GDM1 (cell line): ENCODE measurements at places on chromosomes 2 and 18.

DNA sequence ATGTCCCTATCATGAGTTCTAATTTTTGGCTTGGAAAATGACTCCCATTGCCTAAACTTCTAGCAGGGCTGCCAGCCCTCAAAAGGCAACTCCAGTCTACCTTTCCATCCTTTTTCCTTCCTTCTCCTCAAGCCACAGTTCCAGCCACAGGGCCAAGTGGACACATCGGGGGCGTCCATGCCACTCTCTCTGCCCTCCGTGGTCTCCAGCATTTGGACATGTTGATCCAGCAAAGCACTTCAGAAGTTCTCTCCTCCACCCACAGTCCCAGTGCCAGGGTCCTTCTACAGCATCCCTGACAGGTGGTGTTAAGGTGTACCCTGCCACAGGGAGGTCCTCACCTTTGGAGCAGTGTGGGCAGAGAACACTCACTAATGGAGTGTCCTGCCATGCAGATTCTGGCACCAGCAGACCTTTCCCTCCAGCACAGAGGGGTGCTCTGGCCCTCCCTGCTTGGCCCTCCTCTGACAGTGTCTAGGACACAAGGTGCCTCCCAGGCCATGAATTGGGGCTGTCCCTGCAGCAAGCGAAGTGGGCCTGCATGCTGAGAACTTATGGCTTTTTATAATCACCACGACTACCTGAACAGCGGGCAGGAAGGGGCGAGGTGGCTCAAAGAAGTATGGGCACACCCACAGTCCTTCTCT is 1.6 kb upstream of the FABP1 start:
- no peak for DNase-seq

GRCh38 chr2:144596073-144596871 is 76.4 kb upstream of the ZEB2 start:
- peak; percentile 9 for DNase-seq

DNA sequence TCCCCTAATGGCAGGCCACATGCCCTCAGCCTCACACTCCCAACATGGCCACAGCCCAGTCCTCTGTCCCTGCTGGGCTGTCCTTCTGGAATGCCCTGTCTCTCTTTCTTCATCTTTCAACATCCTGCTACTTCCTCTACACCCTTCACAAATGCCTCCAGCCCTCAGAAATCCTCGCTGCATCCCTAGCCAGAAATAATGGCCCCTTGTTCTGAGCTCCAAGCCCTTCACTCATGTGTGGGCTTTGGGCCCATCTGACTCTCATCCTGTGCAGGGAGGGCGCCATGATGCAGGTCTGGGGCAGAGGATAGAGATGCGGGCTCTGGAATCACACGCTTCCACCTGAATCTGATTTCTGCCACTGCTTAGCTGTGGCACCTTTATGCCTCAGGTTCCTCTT is 181.9 kb downstream of the TNS1 start:
- no peak for DNase-seq

GRCh38 chr2:70123051-70123828 is 36.0 kb downstream of the PCBP1 start:
- DNase-seq = no peak

DNA sequence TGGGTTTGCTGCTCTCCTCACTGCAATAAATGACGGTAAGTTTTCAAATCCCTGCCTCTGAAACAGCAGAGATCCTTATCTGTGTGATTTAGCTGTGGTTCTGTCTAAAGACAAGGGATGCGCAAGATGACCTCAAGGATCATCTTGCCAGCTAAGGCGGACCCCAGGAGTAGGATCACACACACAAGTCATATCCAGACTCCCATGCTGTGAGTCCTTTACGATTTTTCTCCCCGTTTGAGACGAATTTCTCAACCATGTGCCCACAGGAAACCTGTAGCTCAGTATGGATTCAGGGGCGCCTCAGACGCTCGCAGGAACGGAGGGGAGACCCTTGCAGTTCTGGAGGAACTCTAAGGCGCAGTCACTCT is 11.1 kb upstream of the DCTN1 start:
- DNase-seq = no peak

GRCh38 chr18:5972298-5972697 is 77.0 kb upstream of the TMEM200C start:
- DNase-seq = no peak

DNA sequence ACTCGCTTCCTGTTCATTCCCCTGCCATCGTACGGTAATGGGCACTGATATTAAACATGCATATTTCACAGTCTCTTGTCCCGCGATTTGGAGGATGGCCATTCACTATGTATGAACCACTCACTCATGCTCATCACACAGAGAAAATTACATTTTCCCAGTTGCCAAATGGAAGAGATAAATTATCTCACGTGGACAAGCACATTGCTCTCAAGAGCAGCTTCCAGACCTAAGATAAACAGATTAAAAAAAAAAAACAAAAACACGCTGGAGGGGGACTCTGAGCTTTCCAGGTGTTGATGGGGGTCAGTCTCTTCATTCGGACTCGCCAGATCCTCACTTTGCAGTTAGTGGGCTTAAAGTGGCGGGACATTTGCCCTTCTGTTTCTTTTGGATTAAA is 1.7 kb upstream of the MAPK4 start:
- no peak for DNase-seq

DNA sequence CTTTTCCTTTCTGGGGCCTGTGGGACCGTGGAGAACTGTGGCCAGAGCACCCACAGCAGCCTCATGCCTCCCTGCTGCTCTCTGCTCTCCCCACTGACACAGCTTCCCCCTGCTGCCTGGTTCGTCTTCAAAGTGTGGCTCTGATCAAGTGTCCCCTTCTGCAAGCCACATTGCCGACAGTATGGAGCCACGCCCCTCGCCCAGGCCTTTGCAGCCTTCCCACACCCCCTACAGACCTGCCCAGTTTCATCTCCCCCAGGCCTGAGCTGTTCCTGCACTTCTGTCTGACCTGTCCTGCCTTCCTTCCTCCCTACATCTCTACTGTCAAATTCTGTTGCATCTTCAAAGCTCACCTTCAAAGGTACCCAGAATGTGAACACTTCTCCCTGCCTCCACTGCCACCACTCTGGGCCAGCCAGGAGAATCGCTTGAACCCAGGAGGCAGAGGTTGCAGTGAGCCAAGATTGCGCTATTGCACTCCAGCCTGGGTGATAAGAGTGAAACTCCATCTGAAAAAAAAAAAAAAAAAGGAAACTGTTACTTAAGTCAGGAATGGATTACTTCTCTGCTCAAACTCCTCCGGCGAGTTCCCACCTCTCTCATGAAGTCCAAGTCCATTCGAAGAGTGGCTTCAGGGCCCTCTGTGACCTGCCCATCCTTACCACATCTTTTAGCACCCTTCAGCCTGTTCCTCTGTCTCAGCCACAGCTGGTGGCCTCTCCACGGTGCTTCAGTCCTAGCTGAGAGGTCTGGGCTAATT is 29.0 kb upstream of the CATIP start:
- no peak for DNase-seq

GRCh38 chr2:39059366-39059952 is 61.4 kb downstream of the SOS1 start:
- DNase-seq = peak; percentile 7

DNA sequence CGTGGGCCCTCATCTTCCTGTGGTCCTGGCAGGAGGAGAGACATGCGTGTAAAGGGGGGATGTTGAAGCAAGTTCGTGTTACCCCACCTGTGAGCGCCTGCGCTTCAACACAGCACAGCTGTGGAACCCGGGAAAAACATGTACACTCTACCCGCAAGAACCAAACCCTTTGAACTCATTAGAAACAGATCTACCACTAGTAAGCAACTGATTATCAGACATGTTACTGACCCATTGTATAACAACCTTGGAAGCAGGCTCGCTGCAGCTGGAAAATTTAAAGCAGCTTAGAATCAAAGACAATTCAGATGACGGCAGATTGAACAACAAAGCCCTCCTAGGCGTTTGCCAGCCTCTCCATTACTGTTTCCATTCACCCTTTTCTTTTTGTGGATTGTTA is 771.7 kb upstream of the SALL3 start:
- DNase-seq = no peak

GRCh38 chr2:219125225-219125885 is 35.3 kb downstream of the NHEJ1 start:
- no peak for DNase-seq

DNA sequence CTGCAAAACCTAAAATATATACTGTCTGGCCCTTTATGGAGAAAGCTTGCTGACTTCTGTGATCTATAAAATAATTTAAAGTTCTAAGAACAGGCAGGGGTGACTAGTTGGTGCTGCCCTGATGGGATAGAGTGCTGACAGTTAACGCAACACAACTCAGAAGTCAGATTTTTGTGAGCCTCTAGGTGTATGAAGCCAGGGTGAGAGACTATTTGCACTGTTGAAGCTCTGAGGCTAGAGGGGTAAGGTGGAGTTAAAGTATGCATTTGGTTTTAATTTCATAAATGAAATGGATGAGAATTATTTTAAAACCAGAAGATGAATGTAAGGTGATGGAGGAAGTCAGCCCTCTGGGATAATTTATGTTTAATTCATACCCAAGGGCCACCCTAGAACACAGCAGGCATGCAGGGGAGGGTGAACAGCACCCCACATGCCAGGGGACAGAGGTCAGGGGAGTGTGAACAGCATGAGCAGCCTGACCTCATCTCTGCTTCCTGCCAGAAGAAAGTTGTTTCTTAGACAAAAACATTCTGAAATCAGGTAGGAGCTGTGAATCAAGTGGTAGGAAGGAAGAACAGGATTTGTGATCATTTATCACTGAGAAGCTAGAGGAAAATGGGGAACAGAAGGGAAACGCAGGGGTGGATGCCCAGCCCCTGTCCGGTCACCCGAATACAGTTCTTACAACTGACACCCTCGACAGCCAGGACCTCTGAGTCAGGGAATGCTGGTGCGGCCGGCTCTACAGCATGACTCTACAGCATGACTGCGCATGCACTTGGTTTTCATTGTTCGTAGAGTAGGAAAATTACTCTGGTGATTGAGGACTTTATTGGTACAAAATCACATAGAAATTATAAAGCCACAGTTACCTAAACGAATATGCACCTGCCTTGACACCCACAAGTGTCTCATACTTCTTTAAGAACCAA is 93.1 kb downstream of the MBP start:
- DNase-seq = no peak

DNA sequence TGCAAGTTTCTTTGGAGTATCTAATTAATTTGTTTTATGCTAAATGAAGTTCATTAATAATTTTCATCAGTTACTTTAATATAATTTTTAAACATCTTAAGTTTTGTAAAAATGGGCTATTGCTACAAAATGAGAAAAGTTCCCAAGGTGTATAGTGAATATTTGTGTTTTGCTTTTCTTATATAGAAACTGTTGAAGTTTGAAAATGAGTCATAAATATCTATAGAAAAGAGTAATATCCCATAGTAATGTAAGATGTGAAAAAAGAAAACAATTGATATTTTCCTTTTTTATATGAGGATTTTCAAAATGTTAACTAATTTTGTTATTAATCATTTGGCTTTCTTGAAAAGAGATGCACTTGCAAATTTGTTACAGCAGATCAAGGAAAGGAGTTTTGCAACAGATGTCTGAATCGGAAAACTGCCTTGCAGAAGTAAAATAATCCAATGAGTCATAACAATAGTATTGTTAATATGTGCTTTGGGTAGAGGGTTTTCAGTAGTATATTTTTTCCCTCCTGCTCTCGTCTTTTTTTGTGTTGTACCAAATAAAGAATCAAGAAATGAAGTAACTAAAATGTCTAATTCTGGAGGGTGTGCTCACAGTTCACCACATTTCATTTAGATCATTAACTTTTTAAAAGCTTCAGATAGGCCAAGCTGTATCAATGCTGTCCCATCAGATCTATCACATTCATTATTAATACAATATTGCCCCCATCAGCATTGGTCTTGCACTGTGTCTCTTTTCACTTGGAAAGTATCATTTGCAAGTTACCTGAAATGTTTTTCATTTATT is 15.5 kb downstream of the DUSP19 start:
- no peak for DNase-seq

DNA sequence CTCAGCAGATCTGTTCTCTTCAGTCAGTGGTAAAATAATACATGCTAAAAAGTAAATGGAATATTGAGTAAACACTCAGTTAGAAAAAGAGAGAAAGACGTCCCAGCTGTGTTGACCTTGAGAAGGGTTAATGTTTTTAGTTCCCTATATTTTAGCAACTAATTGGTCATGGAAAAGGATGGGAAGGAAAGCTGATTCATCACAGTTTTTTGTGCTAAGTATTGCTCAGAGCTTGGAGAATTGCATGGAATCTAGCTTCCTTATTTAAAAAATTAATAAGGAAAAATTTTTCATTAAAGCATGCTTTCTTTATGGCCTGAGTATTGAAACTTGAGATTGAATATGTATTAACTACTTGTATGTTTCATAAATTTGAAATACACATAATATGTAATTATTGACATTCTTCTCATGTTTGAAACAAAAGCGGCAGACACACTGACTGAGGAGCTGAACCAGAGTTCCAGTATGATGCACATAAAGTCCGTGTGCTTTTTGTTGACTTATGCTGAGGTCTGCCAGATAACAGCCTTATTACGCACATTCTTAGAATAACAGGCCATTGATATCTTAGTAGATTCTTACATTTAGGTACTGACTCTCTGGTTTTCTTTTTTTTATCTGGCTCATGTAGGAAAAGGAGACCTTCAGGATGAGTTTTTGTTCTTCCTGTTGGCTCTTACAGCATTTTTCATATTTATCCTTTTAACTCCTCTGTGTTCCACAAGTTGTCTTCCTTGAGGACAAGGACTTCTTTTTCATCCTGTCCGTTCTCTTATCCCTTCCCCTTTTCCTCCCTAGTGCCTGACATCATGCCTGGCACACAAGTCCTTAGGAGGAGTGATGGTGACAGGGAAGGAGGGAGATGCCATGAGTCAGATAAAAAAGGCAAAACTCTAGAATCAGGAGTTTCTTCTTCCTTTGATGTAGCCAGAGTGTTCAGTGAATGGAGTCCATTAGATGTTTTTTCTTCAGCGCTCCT is 194.1 kb downstream of the PTPRM start:
- no peak for DNase-seq

GRCh38 chr2:29080886-29081743 is 6.8 kb upstream of the PCARE start:
- no peak for DNase-seq

DNA sequence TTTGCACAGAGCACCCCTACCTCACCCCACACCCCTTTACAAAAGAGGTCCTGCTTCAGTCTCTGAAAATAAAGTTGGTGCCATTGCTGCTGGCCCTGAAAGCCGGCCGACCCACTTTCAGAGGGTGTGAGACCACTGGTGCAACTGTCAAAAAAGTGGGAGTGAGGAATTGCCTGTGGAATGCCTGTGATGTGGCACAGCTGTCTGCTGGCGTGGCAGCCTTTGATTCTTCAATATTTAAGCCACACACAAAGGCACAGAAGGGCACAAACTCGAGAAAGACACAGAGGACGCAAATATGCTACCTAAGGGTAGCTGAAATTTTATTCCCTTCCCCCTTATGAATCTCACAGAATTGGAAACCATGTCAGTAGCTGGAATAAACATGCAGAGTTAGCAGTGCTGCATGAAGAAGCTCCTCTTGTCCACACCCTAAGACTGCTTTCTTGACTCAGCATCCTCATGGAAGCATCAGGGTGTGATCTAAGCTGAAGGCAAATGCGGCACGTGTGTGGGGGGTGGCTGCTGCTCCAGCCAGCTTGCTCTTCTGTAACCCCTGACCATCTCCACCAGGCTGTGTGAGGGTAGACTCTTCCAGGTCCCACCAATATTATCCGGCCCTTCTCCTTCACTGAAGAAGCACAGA is 92.3 kb downstream of the CELF4 start:
- no peak for DNase-seq
